Activated T-cell treated with anti-CD3 and anti-CD28 coated beads, Interleukin-2, amount 50 U/mL, for 72 hours (primary cell): ENCODE measurements at places on chromosomes 16 and 17. TPM values are rescaled to one million over a fixed set of nuclear protein-coding genes. Genes with fewer than 3 reads are reported as not detected.

UBTF gene
- total RNA-seq, result 125 TPM

DNA sequence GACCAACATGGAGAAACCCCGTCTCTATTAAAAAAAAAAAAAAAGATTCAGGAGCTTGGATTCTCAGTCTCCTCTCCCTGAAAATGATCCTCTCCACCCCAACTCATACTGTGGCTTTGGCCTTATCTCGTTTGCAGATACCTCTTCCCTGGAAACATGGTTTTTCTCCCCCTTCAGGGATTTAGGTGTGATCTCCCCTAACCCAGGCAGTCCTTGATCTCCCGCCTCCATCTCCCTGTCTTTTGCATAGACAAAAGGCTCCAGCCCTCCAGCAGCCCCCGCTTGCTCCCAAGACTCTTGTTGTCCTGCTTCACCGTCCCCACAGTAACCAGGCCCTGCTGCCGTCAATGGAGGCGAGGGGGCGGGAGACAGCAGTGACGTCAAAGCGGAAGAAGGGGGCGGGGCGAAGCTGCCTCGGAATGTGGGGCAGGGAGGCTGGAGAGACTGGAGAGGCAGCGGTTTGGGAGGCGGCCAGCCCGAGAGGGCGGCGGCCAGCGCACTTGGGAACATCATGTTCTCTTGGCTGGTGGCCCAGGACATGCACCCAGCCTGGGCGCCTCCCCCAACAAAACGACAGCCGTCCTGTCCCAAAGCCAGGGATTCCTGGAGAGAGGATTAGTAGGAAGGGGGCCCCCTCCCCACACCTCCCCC lies 1.9 kb upstream of the PER1 start:
- DNase-seq, result peak; percentile 87

KRTAP2-1 gene
- total RNA-seq, result not detected

- no peak for DNase-seq
Measured at GRCh38 chr17:30074730-30075129, 41.9 kb upstream of the NSRP1 start.

GRCh38 chr16:2147378-2147777 lies 1.0 kb upstream of the RAB26 start:
- DNase-seq, result no peak

NXPH3 gene
- total RNA-seq, result 0.44 TPM

GRCh38 chr17:54968988-54969332 lies 395 bp downstream of the STXBP4 start:
- peak; percentile 28 for DNase-seq

SLC13A2 gene
- not detected for total RNA-seq

ZPBP2 gene
- 0.81 TPM for total RNA-seq

DNA sequence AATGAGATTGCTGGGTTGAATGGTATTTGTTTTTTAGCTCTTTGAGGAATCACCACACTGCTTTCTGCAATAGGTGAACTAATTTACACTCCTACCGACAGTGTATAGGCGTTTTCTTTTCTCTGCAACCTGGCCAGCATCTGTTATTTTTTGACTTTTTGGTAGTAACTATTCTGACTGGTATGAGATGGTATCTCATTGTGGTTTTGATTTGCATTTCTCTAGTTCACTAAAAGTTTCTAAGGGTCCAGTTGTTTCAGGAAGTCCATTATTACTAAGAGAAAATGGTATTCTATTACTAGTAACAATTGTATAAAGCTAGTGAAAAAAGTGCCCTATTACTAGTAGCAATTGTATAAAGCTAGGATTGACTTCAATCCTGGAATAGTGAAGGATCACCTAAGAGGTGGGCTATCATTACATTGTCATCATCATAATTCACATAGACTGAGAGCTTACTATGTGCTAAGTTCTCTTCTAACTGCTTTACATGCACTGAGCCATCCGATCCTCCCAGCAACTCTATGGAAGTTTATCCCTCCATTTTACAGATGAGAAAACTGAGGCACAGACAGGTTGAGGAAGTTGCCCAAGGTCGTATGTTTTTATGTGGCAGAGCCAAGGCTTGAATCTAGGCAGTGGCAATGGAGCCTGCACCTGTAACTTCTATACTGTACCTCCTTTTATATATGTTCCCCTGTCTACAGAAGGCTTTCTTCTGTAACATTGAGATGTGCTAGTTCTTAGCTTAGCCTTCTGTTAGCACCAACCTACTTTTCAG lies 13.4 kb upstream of the SMIM36 start:
- no peak for DNase-seq

SLFN11 gene
- total RNA-seq, result 64.7 TPM

DNA sequence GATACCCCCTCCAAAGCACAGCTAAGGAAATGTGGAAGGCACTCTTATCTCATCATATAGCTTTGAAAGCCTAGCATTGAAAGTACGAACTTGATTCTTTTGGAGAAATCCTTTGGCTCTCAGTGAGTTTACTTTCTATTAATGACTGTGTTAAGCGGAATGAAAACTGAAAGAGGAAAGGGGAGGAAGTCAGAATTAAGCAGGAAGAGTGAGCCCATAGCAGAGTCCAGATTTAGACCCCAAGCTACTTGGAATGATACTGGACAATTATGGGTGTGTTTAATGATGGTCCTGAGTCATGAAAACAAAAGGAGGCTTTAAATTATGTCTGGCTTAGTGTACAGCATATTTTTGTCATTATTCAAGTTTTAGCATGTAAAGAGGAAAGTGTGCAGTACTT lies 42.2 kb downstream of the TENT4B start:
- no peak for DNase-seq

DNA sequence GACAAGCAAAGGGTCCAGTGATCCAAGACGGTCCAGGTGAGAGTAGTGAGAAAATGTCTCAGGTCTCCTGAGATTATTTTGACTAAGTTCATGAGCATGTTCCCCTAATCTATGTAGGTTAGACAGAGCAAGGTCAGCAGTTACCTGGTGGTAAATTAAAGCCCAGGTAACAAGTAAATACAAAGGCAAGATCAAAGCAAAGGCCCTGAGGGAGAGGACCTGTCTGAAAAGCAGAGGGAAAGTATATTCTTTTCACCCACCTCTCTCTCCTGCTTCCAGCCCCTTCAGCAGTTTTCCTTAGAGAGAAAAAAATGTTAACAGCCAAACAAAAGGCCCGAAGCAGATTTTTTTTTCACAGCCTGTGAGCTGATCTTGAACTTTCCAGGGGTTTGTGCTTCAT lies 302.7 kb downstream of the MAP2K6 start:
- no peak for DNase-seq

GRCh38 chr16:53846971-53847370 lies 143.0 kb downstream of the FTO start:
- DNase-seq, result no peak

- DNase-seq, result no peak
Measured at GRCh38 chr17:44977065-44977464, 9.0 kb upstream of the C1QL1 start.

- DNase-seq, result no peak
Measured at GRCh38 chr16:81650982-81651562, 128.0 kb upstream of the PLCG2 start.

PLA2G15 gene
- total RNA-seq, result 7.6 TPM

- DNase-seq, result no peak
Measured at GRCh38 chr17:16987066-16987829, 15.3 kb upstream of the TNFRSF13B start.

GRCh38 chr16:81928271-81928918 lies 82.9 kb downstream of the SDR42E1 start:
- no peak for DNase-seq

ATP2C2 gene
- total RNA-seq, result 0.07 TPM

KIFC3 gene
- total RNA-seq, result 1.5 TPM

DNA sequence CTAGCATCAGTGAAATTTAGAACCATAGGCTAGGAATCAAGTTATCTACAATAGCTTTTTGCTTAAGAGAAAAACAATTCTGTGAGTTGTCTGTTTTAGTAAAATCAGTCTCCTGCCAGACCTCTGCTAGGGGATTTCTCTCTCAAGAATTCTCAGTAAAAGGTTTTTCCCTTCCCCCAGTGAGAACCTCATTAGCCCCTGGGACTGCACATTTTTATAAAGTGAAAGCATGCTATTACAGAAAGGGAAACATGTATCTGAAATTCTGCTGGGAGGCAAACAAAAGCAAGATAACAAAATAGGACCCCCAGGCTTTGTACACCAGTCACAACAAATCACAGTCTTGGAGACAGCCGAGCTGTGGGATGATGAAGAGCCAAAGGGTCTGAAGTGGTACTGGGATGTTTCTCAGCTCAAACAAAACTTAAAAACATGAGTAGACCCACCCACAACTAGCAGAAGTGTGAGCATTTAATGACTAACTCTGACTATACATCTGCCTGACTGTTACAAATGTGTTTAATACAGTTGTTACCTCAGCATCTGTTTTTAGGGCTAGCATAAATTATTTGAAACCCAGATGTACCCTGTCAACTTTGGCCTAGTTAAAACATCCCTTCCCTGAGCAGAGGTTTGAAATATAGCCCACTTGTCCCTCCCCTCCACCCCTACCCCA lies 20.0 kb upstream of the GLG1 start:
- peak; percentile 38 for DNase-seq

- peak; percentile 23 for DNase-seq
Measured at GRCh38 chr17:40139566-40140058, 725 bp upstream of the CASC3 start.

DNA sequence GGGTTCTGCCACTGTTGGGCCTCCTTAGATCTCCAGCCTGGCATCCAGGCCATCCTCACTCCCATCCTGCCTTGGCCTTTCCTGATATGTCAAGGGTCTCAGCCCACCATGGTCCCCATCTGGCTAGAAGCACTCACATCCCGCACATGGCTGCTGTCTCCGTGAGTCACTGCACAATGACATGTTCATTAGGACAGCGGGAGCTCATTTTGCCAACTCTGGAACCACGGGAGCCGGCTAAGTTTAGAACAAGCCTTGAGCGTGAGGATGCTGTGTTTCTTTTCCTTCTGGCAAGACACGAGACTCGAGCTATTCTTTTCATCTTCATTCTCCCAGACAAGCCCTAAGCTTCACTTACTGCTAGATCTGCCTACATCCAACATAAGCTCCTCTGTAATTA lies 65.7 kb upstream of the KSR1 start:
- DNase-seq, result no peak

- no peak for DNase-seq
Measured at GRCh38 chr17:60679287-60679686, 1.6 kb downstream of the BCAS3 start.

DNA sequence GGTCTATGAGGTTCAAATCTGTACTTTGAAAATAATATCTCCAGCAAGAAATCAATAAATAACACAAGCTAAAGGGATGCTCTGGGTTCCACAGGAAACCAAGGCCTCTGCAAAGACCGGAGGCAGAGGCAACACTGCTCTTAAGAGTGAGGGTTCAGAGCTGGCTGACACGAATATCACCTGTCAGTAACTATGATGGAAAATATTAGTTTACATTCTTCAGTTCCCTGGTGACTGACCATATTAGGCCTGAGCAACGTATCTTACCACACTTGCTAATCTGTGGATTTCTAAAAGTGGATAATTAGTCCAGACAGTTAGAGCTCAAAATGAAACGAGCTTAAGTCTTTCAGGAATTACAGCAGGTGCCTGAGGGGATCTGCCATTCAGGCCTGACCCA lies 459.3 kb downstream of the HS3ST3B1 start:
- no peak for DNase-seq

GRCh38 chr16:51134269-51134812 lies 16.7 kb downstream of the SALL1 start:
- no peak for DNase-seq

DNA sequence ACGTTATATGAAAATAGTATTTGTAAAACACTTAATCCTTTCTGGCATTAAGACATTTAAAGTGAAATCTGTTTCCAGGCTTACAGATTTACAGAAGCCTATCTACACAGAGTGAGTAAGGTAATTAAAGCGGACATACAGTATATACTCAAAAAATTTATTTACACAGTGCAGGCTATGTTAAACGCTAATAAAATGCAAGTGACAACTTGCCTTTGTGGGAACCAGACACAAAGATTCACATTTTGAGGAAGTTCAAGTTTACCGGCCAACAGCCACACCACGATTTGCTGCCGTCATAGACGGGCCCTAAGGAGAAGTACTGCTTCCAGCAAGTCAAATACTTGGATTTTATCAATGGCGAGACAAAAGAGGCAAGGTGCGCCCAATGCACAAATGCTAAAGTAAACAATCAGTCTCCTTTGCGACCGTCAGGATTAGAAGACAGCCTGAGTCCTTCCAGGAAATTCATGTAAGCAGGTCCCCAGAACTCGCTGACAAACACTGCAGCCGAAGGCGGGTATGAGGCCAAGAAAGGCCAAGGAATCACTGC lies 801 bp downstream of the VPS35 start:
- no peak for DNase-seq

GRCh38 chr16:14263769-14264168 lies 192.7 kb downstream of the MRTFB start:
- DNase-seq, result no peak

RHOT1 gene
- total RNA-seq, result 29.9 TPM

GRCh38 chr17:81831563-81831956 lies 1.5 kb downstream of the MCRIP1 start:
- DNase-seq, result peak; percentile 15

NPIPA8 gene
- not detected for total RNA-seq

DNA sequence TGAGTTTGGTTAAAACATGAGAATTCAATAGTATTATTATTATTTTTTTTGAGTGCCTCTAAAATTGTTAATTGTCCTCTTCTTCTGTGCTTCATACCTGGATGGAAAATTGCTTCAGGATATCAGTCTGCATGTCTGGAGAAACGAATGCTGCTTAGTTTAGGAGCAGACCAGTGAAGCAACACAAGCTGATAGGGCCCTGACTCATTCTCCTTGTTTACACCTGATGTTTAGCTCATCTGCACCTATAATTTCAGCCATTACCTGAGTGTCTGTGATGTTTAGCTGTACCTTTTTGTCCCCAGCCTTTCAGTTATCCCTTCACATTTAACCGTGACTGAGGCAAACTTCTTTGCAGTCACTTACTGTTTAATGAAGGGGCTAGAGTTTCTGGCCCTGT lies 14.8 kb downstream of the SNTB2 start:
- no peak for DNase-seq

GRCh38 chr17:35447499-35447898 lies 1.1 kb downstream of the SLFN13 start:
- no peak for DNase-seq

DNA sequence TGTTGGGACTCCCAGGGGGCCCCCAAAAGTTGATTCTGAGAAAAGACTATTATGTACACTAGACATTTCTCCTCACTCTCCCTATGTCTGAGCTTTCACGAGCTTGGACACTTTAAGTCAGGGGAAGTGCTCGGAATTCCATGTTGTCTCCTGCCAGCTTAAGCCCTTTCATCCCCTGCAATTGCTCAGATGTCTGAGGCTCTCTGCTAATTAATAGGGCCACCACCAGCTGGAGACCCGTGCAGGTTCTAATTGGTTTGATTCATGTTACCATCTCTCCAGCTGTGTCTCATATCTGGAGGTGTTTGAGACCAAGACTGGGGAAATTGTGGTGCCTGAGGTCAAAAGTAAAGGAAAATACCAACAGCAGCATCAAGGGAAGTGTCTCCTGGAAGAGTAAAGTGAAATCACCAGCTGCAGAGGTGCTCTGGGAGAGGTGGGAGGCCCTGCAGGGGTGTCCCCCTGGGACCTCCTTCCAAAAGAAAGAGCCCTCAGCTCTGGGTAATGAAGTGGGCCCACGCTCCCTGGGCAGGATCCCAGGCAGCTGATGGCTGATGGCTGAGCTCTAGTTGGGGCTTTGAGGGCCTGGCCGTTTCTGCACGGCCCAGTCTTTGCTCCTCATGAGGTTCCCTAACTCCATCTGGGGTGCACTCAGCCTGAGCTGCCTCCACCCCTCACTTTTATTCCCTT lies 5.8 kb upstream of the UTS2R start:
- no peak for DNase-seq

- no peak for DNase-seq
Measured at GRCh38 chr16:71264299-71264698, 24.9 kb downstream of the CMTR2 start.

CMTM2 gene
- total RNA-seq, result 0.31 TPM

GRCh38 chr16:85521552-85522307 lies 91.4 kb upstream of the GSE1 start:
- no peak for DNase-seq
